ENCODE measurements at places on chromosomes 11 and 22. TPM values are rescaled to one million over a fixed set of nuclear protein-coding genes. Genes with fewer than 3 reads are reported as not detected.

The OR8G5 gene
- total RNA-seq: not detected

The BBOX1 gene
- total RNA-seq: not detected

The GP1BB gene
- not detected for total RNA-seq

The C11orf87 gene
- 0.27 TPM for total RNA-seq

The SWAP70 gene
- 19.0 TPM for total RNA-seq

The KRTAP5-8 gene
- total RNA-seq: not detected

The TSSK2 gene
- not detected for total RNA-seq

The CCND1 gene
- total RNA-seq: 193 TPM

The PANX2 gene
- total RNA-seq: 0.15 TPM

The ACR gene
- total RNA-seq: 0.28 TPM

The SLC7A4 gene
- total RNA-seq: not detected

The LGALS1 gene
- 651 TPM for total RNA-seq

The TIGD3 gene
- 0.74 TPM for total RNA-seq

The POU2AF1 gene
- 0.11 TPM for total RNA-seq

The TP53I11 gene
- total RNA-seq: 33.4 TPM

All from heart right ventricle (tissue), 16 donors.